ENCODE measurements at places on chromosomes 1 and 21. TPM values are rescaled to one million over a fixed set of nuclear protein-coding genes. Genes with fewer than 3 reads are reported as not detected.
A peak's percentile ranks its signal among the peaks of the same experiment; 100 is the strongest.

DNA sequence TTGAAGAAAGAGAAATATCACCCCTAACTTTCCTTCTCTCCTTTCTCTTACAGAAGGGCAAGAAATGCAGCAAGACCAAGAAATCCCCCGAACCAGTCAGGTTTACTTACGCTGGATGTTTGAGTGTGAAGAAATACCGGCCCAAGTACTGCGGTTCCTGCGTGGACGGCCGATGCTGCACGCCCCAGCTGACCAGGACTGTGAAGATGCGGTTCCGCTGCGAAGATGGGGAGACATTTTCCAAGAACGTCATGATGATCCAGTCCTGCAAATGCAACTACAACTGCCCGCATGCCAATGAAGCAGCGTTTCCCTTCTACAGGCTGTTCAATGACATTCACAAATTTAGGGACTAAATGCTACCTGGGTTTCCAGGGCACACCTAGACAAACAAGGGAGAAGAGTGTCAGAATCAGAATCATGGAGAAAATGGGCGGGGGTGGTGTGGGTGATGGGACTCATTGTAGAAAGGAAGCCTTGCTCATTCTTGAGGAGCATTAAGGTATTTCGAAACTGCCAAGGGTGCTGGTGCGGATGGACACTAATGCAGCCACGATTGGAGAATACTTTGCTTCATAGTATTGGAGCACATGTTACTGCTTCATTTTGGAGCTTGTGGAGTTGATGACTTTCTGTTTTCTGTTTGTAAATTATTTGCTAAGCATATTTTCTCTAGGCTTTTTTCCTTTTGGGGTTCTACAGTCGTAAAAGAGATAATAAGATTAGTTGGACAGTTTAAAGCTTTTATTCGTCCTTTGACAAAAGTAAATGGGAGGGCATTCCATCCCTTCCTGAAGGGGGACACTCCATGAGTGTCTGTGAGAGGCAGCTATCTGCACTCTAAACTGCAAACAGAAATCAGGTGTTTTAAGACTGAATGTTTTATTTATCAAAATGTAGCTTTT, 2.4 kb downstream of the CCN1 start:
- H3K27ac ChIP-seq = no peak overlapping the region
- H3K4me3 ChIP-seq = no peak overlapping the region
- DNase-seq = no peak
- peaks cover 58% of the 10 kb centered on the region for H3K27me3 ChIP-seq
- H3K4me1 ChIP-seq = peaks cover 20% of the 10 kb centered on the region

DNA sequence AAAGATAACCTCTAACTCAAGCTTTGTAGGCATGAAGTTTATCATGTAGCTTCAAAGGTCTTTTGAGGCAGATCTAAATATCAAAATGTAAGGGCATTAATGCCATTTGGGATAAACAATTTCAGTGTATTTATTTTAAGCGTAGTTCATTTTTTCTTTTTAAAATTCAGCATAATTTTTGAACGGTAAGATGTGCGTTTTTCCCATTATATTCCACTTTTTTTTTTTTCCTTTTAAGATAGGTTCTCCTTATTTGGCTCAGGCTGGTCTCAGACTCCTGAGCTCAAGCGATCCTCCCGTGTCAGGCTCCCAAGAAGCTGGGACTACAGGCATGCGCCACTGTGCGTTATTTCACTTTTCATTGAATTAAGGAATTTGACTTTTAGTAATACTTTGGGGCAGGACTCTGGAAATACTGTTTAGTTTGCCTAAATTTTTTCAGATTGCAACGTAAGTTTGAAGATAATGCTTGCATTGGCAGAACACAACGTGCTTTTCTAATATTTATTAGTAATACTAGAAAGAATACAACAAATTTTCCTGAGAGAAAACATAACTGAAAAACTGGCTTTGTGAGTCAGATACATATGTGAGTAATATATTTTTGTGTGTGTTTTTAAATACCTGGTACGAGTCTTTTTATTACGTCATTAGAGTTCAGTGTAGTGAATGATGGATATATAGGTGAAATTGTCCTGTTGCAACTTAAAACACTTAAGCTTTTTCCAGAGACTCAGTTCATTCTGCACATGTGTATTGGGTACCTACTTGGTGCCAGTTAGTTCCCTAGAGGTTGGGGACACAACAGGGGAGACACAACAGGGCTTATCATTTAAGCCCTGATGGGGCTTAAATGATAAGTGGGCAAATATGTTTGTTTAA, 2.2 kb downstream of the RALGPS2 start:
- no peak overlapping the region for H3K27ac ChIP-seq
- H3K4me3 ChIP-seq = no peak overlapping the region
- no peaks in the 10 kb centered on the region for H3K27me3 ChIP-seq
- peaks cover 24% of the 10 kb centered on the region for H3K4me1 ChIP-seq

GRCh38 chr1:36572906-36573305, 90.2 kb upstream of the CSF3R start:
- no peaks in the 10 kb centered on the region for H3K4me1 ChIP-seq
- H3K27me3 ChIP-seq = peaks cover 14% of the 10 kb centered on the region
- no peaks in the 10 kb centered on the region for H3K36me3 ChIP-seq
- no peak overlapping the region for H3K27ac ChIP-seq

- no peak overlapping the region for H3K27ac ChIP-seq
- H3K4me3 ChIP-seq = no peak overlapping the region
- H3K4me1 ChIP-seq = peaks cover 3% of the 10 kb centered on the region
- H3K36me3 ChIP-seq = no peaks in the 10 kb centered on the region
- DNase-seq = no peak
Observed at GRCh38 chr21:37337831-37338230, 28.7 kb upstream of the DYRK1A start.

- no peak overlapping the region for H3K27ac ChIP-seq
- DNase-seq = peak; percentile 76
- H3K27me3 ChIP-seq = no peaks in the 10 kb centered on the region
- H3K36me3 ChIP-seq = peaks cover 12% of the 10 kb centered on the region
- no peak overlapping the region for H3K4me3 ChIP-seq
Observed at GRCh38 chr1:59879574-59879973, 47.0 kb downstream of the CYP2J2 start.

- H3K36me3 ChIP-seq = no peaks in the 10 kb centered on the region
- no peak overlapping the region for H3K4me3 ChIP-seq
Observed at GRCh38 chr21:41233916-41234315, 66.0 kb downstream of the BACE2 start.

GRCh38 chr1:178846306-178846705, 24.6 kb downstream of the ANGPTL1 start:
- H3K4me3 ChIP-seq = no peak overlapping the region
- no peaks in the 10 kb centered on the region for H3K4me1 ChIP-seq
- H3K36me3 ChIP-seq = no peaks in the 10 kb centered on the region
- no peak for DNase-seq
- H3K27me3 ChIP-seq = no peaks in the 10 kb centered on the region

DNA sequence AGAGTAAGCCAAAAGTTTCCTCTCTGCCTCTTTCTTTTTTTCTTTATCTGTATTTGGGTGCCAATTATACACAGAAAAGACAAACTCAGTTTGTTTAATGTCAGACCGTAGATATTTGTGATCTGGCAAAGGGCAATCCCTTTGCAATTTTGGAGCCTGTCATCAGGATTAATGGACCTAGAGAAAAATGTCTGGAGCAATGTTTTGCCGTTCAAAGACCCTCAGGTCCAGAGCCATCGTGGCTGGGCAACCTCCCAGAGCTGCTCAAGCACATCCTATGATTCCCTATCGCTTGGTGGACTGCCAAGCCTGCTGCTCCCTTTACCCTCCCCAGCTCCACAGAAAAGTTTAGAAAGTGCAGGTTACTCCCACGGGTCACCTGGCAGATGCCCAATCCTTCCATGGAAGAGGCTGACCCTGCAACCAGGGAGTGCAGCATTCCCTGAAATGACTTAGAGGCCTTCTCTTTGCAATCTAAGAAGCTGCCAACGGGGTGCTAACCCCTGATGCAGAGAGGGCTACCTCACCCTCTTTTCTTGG, 112.5 kb upstream of the NGF start:
- no peaks in the 10 kb centered on the region for H3K36me3 ChIP-seq
- no peak overlapping the region for H3K4me3 ChIP-seq
- H3K4me1 ChIP-seq = no peaks in the 10 kb centered on the region
- H3K27ac ChIP-seq = no peak overlapping the region

DNA sequence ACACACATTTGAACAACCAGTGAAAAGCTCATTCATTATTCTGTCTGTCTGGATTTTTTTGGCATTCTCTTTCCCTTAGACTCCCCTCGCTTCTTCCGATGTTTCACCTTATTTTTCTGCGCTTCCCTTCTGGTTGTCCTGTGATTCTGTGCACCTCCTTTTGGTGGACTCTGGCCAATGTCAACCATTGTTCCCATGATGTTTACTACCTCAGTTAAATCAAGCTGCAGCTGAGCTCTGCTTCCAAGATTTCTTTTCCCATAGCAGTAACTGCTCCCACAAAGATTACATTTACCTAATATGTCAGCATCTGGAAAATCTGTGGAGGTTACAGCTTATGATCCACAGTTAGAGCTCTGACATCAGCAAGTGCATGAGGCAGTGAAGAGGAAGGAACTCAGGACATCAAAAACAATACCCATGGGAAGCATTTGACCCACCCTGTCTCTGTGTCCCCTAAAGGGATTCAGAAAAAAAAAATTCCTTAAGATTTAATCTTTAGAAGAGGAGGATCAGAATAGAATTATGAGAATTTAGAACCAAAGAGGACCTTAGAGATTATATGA, 69.9 kb upstream of the ADAMTS5 start:
- no peak overlapping the region for H3K4me3 ChIP-seq
- H3K27me3 ChIP-seq = no peaks in the 10 kb centered on the region
- no peaks in the 10 kb centered on the region for H3K4me1 ChIP-seq
- DNase-seq = no peak
- H3K27ac ChIP-seq = no peak overlapping the region

DNA sequence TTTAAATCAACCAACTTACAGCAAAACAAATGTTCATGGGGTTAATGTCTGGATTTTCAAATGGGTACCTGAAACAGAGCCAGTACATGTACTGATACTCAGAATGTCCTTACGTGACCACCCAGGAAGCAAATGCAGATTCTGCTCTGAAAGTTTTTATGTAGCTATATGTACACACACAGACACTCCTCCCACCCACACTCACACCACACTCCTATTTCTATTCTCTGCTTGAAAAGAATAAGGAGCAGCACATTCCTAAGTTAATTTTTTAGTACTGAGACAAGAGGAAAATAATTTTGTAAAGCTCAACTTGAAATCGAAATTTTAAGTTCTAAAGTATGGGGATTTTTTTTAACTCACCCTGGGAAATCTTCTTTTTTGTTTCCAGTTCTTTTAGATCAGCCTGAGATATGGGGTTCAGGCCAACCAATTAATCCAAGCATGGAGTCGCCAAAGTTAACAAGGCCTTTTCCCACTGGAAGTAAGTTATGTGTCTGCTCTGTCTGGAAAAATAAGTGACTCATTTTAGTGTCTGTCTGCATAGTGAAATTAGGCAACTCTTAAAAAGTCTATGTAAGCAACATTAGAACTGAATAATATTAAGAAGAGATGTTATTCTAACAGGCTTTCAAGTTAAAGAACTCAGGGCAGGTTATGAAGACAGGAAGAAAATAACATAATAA, 75.5 kb upstream of the DYNLT5 start:
- no peaks in the 10 kb centered on the region for H3K27me3 ChIP-seq
- H3K4me3 ChIP-seq = no peak overlapping the region
- no peaks in the 10 kb centered on the region for H3K36me3 ChIP-seq
- no peak for DNase-seq

DNA sequence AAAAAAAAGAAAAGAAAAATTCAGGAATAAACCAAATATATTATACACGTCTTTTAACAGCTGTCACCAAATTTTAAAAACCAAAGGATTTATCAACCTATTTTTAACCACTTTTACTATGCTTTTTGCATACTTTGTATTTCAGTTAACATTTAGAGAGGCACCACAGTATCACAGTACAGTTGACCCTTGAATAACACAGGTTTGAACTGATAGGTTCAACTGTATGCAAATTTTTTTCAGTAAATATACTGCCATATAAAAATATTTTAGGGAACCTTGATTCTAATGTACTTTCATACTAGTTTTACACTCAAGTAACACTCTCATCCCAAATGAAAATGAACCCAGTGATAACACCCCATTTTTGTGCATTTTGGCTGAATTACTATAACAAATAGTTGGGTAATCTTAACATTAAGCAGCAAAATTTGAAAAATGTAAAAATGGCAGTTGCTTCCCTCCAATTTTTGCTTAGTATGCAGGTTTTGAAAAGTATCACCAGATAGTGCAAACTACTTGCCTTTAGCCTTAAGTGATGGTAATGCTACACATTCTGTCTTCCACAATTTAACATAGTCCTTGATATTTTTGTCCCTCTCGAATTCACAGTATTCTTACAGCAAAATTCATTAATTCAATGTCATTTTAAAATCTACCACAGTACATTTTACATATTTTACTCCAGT, 10.8 kb upstream of the ADCY10 start:
- H3K27ac ChIP-seq = no peak overlapping the region
- no peak for DNase-seq
- no peaks in the 10 kb centered on the region for H3K27me3 ChIP-seq
- H3K4me3 ChIP-seq = no peak overlapping the region
- peaks cover 5% of the 10 kb centered on the region for H3K36me3 ChIP-seq

DNA sequence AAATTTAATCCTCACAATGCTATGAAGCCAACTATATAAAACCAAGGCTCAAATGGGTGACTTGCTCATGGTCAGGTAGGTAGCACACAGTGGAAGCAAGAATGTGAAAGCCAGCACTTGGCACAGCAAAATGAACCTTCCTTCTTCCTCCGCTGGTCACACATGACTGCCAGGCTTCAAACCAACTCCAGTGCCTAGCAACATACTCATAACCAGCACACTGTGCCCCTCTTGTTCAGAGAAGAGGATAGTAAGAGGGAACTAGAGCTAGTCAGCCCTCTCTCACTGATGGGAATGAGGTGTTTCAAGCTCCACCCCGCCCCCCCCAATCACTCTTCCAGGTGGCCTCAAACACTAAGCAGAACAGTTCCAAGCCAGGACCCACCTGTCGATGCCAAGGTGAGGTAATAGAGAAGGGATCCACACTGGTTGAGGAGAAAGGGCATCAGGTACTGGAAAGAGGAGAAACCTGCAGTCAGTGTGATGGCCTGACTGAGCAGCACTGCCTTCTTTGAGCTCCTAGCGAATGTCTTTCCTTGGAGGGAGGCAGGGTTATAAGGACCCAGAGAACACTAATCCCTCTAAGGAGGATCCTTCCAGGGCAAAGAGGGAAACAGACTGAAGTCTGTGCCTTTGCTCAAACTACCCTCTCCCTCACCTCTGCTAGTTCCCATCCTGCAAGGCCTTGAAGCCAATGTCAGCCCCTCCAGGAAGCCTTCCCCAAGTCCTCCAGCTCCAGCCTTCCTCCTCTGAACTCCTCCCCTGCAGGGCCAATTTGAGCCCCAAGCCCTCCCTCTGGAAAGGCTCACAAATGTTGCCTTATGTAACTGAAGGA, 1.2 kb downstream of the TMEM234 start:
- H3K27ac ChIP-seq = no peak overlapping the region
- H3K4me3 ChIP-seq = peak overlapping the region; percentile 95
- H3K36me3 ChIP-seq = peaks cover 10% of the 10 kb centered on the region
- no peak for DNase-seq
- peaks cover 37% of the 10 kb centered on the region for H3K4me1 ChIP-seq

- H3K4me1 ChIP-seq = peaks cover 41% of the 10 kb centered on the region
- no peaks in the 10 kb centered on the region for H3K27me3 ChIP-seq
- peaks cover 4% of the 10 kb centered on the region for H3K36me3 ChIP-seq
- H3K27ac ChIP-seq = peak overlapping the region; percentile 89
- H3K4me3 ChIP-seq = peak overlapping the region; percentile 97
Observed at GRCh38 chr1:145962157-145963102, 1.9 kb downstream of the ANKRD34A start.

Gene IL20
- not detected for total RNA-seq

Gene HAX1
- 219 TPM for total RNA-seq

Gene RNF11
- 17.7 TPM for total RNA-seq

Gene ALPL
- total RNA-seq = not detected

Gene OR14K1
- total RNA-seq = not detected

Gene SMYD3
- 21.4 TPM for total RNA-seq

Gene RHCE
- 0.33 TPM for total RNA-seq

Gene CHAF1B
- 31.9 TPM for total RNA-seq

Gene SPRTN
- 6.0 TPM for total RNA-seq
